ENCODE measurements at places on chromosomes 6 and 20.

DNA sequence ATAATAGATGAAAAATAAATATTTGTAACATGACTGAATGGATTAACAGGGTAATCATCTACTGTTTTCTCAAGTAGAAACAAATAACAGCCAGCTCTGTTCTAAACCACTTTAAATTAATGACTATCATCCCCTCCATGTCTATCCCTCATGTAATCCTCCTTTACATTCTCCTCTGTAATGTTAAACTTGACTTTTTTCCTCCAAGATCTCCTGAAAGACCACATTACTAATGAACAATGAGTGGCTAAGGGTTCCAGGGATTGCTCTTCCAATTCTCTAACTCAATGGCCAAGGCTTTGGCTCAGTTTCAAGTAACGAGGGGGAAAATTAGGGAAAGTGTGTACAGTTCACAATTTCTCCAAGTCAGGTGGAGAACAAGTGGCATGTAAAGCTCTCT is 37.6 kb upstream of the FBXL4 start:
- DNase-seq = no peak

DNA sequence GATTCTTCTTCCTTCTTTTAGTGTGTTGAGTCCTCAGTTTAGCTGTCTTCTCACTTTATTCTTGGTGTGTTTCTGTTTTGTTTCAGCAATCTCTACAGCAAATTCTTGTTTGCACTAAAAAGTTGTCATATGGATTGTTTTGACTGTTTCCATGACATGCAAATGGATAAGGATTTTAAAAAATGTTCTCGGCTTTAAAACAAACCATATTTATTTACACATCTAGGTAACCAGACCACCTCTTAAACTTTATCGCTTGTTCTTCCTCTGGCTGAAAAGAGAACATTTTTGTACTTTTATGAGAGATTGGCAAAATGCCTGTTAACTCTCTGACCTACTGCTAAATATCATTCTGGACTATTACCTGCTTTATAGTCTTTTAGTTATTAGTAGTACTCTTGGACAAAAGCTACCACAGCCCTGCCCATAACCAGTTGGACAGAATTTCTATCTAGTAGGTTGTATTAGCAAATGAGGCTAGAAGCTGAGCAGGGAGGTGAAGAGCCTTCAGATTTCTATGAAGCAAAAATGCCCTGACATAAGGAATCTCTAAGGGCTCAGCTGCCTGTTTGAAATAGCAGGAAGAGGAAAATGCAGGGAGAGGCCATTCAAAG is 268.3 kb downstream of the CD109 start:
- no peak for DNase-seq

DNA sequence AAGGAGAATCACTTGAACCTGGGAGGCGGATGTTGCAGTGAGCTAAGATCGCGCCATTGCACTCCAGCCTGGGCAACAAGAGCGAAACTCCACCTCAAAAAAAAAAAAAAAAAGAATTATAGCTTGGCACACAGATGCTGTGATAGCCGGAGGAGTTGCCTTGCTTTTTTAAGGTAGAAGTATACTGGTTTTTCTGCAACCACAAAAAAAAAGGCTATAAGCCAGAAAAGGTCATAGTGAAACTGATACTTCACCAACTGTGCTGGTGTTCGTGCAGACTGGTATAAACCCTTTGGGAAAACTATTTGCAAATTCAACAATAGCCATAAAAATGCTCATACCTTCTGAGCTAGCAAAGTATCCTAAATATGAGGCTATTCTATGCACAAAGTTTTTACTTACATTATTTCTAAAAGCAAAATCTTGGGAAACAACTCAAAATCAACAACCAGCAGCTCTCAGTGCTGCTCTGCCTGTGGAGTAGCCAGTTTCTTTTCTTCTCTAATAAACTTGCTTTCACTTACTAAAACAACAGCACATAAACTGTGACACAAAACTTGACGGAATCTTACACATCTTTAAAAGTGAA is 44.0 kb downstream of the B4GALT5 start:
- DNase-seq = no peak

- no peak for DNase-seq
These were observed 160.2 kb upstream of the FOXA2 start for GRCh38 chr20:22744341-22745193.

DNA sequence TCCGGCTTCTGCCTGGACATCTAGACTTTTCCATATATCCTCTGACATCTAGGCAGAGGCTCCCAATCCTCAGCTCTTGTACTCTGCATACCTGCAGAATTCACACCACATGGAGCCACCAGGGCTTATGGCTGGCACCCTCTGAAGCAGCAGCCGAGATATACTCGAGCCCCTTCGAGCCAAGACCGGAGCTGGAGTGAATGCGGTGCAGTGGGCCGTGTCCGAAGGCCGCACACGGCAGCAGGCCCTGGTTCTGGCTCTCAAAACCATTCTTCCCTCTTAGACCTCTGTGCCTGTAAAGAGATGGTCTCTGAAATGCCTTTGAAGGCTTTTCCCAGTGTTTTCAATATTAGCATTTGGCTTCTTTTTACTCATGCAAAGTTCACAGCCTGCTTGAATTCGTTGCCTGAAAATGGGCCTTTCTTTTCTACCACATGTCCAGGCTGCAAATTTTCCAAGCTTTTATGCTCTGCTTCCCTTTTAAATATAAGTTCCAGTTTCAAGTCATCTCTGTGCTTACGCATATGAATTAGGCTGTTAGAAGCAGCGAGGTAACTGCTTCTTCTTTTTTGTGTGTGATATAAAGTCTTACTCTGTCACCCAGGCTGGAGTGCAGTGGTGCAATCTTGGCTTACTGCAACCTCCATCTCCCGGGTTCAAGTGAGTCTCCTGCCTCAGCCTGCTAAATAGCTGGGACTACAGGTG is 3.8 kb upstream of the SIRPB1 start:
- no peak for DNase-seq

DNA sequence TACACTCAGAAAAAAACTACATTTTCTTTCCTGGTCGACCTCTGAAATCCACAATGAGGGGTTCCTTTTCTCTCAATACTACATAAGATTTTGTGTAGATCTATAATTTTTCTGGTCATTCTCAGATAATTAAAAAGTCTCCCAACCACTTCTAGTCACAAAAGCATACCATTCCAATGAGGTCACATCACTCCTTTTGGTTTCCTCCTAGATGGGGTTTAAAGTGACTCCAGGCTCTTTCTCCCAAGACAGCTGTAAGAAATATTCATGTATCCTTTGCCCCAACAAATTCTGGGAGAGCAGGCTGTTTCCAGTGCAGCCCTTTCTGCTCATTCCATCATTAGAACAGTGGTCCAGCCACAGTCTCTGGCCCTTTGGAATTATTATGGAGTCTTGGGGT is 43.1 kb upstream of the BEND6 start:
- DNase-seq = no peak

DNA sequence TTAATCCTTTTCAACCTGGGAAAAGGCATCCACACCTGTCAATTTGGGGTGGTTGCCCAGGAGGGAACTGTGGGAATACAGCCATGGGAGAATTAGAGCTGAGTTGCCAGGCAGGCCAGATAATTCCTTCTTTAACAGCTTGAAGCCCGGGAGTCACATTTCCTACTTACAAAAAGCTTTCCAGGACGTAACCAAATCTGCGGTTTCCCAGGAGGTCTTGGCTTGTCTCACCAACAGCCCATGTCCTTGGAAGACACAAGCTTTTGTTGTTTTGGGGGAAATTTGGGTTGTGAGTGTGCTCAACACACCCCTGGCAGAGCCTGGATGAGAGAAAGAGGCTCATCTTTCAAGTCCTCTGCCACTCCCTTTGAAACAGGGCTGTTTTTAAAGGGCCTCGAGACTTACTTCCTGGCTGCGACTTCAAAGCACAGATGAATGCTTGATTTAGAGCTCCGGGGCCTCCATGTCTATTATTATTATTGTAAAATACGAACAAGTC is 465.9 kb upstream of the BTBD3 start:
- no peak for DNase-seq

DNA sequence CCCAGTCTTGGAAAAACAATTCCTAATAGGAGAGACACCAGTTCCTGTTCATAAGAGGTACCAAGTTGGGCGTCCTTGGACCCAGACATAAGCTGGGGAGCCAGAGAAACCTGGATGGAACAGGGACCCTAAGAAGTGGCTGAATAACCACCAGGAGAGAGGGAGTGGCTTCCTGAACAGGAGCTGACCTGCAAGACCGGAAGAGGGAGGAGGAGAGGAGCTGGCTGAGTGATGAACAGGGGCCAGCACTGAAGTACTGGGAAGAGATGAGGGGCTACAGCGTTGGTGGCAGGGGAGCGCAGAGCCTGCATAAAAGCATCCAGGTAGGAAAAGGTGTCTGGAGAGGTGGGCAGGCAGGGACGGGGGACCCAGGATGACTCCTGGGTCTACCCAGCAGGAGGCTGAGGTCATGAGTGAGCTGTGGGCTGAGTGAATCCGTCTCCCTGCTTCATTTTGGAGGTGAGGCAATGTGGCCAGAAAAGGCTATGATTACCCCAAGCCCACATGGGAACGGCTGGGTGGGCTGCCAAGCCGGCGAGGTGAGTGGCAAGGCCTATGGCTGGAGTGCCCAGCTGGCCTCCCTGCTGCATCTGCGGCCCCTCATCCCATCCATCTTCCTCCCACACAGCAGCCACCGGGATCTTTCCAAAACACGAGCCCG is 34.4 kb upstream of the ZFAND3 start:
- no peak for DNase-seq

DNA sequence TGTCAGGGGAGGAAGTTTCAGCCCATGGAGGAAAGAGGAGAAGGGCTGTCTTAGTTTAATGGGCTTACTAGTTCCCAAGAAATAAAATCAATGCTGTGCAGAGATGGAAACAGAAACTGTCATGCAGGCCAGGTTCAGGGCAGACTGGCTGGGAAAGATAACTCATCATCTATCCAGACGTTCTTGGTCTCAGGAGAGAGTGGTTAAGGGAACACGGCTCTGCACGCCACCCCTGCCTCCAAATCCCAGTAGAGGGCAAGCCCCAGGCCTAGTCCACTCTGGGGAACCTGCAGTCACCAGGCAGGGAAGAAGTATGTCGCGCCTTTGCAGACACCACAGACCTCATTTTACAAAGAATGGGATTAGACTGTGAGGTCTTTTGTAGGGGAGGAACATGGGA is 12.5 kb downstream of the ALDH8A1 start:
- DNase-seq = no peak
